Mesenteric fat pad (tissue), 1 donor: ENCODE measurements at places on chromosomes 12 and 14. TPM values are rescaled to one million over a fixed set of nuclear protein-coding genes. Genes with fewer than 3 reads are reported as not detected.

DNA sequence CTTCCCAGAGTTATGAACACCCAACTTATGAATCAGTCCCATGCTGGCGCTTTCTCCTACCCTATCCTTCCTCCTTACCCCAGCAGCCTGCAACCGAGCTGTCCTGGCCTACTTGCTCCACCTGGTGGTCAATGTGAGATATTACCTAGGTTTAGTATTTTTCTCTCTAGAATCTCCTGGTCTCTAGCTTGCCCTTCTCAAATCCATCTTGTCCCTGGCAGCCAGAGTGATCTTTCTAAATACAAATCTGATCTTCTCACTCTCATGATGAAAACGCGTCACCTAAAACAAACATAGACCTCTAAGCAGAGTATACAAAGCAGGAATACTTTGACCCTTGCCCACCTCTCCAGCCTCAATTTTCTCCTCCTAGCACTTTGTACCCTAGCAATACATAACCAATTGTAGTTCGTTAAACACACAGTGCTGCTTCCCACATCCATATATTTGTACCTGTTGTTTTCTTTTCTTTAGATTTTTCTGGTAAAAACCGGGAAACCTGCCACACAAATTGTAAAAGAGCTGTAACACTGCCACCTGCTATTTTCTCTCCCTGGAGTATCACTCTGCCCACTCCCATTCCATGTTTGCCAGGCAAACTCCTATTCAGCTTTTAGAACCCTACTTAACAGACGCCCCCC is 20.0 kb upstream of the TCP11L2 start:
- DNase-seq: no peak

DNA sequence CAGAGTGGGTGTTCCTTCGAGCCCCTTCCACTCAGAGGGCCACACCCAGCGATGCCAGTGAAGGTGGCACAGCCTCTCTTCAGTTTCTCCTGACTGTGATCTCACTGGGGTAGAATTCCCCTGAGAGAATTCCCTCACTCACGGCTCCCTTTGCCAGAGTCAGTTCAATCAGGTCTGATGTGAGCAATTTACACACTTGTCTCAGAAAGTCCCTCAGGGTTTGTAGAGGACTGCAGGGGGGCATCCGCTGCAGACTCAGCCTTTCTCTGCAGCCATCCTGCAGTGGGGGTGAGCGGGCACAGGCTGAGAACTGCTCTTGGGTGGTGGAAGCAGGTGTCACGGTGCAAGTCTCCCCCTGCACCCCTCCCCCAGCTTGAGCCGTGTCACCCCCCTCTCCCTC is 205.4 kb upstream of the PRMT8 start:
- DNase-seq: no peak

DNA sequence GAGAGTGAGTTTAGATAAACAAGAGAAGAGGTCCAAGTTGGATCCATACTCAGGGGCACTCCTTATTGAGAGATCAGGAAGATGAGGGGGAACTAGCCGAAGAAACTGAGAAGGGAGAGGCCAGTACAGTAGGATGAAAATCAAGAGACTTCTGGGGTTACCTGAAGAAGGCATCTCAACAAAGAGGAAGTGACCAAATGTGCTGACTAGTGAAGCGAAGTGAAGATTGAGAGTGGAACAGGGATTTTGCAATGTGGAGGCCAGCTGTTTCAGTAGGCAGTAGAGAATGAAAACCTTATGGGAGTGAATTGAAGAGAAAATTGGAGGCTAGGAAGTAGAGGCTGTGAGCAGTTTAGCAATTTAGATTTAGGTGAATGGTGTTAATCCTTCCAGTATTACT is 153.0 kb downstream of the SYNE2 start:
- no peak for DNase-seq

GRCh38 chr14:100727873-100728240 is 1.2 kb downstream of the DLK1 start:
- DNase-seq: no peak

DNA sequence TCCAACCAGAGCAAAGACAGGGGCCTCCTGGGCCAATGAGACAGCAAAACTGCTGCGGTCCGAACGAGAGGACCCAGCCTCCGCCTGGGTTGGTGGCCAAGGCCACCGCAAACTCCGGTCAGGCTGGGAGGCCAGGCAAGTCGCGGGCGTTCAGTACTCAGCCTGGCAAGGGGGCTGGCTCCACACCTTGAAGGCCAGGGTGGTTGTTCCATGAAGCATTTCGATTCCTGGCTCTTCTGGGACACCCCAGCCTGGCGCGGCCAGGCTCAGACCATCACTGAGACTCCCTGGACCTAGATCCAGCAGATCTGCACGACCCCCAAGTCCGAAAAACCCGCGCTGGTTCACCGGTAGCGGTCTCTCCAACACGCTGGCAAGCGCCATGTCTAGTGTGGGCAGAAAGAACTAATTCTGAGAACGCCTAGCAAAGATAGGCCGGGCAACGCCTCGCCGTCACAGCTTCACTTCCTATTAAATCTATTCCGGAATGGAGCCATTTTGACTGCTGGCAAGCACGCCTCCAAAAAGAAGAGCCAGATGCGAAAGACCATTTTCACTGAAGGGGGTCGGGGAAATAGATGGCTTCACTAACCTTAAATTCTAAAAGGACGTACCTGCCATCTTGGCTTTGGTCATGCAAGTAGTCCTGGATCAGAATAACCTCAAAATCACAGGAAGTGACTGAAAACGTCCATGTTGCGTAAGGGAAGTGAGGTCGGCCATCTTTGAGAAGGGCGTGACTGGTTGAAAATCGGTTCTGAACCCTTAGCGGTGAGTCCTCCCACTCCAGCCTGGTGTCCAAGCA is at the start of gene PSMB5:
PSMB5 (minus strand) TSS at position 403 of the 805 bp plus-strand sequence; CDS start at position 384, 19 bp downstream.
- DNase-seq: no peak

DNA sequence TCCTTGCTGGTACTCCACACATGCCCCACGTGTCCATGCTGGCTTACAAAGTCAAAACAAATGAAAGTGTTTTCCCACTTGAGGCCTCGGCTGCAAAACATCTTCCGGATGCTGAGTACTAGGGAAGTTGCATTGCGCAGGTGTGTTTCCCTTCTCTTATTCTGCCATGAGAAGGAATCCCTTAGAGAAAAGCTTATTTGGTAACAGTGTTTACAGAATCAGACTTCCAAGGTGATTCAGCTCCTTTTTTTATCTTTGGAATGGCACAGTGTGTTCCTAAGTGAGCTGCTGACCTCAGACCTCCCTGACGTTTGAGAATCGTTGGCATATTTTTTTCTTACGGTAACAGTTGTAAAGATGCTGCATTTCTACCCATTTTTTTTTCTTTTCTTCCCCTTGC is 211.3 kb downstream of the ESR2 start:
- no peak for DNase-seq

GRCh38 chr14:54001189-54001878 is 44.7 kb upstream of the BMP4 start:
- no peak for DNase-seq

GRCh38 chr12:58148405-58148804 is 207.0 kb downstream of the ATP23 start:
- DNase-seq: no peak

GRCh38 chr12:41663598-41664265 is 475.6 kb downstream of the PDZRN4 start:
- no peak for DNase-seq

GRCh38 chr12:20370014-20370386 is 1.7 kb downstream of the PDE3A start:
- DNase-seq: no peak

The SBNO1 gene
- total RNA-seq: 28.5 TPM

The MMP19 gene
- total RNA-seq: 774 TPM

The LRFN5 gene
- 3.6 TPM for total RNA-seq

The MANSC1 gene
- 15.4 TPM for total RNA-seq

The CLMN gene
- total RNA-seq: 47.4 TPM

The PDE3A gene
- 8.0 TPM for total RNA-seq

The LUM gene
- total RNA-seq: 170 TPM

The IL31 gene
- total RNA-seq: not detected

The KCNMB4 gene
- 1.2 TPM for total RNA-seq

The CMA1 gene
- total RNA-seq: 1.4 TPM
